ENCODE measurements at places on chromosomes 5 and 9. TPM values are rescaled to one million over a fixed set of nuclear protein-coding genes. Genes with fewer than 3 reads are reported as not detected.

DNA sequence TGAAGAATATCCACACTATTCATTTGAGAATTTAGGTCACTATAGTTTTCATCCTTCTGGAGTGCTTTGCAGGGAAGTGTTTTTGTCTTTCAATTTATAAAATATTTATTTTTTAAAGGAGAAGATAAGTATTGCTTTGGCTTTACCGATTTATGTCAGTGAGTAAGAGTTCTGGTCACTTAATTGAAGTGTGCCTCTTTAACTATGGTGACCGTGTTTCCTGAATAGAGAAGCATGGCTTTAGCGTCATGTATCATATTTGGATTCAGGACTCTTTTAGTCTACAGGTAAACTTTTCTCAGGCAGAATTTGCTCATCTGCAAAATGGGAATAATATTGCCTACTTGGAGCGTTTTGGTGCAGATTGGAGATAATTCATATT lies 902 bp downstream of the BDP1 start:
- no peak for DNase-seq

DNA sequence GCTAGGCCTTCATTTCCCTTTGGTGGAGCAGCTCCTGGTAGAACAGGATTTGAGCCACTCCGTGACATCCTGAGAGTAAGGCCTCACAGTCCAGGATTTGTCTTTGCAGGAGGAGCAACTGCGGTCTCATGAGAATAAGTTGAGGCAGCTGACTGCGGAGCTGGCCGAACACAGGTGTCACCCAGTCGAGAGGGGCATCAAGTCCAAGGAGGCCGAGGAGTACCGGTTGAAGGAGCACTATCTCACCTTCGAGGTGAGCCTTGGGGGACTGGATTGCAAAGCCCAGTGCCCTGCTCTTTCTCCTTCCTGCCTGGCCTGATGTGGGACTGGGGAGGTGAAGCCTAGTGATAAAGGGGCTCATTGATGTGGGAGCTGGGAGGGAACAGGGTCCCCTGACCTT lies 44.3 kb downstream of the PSD2 start:
- peak; percentile 22 for DNase-seq

DNA sequence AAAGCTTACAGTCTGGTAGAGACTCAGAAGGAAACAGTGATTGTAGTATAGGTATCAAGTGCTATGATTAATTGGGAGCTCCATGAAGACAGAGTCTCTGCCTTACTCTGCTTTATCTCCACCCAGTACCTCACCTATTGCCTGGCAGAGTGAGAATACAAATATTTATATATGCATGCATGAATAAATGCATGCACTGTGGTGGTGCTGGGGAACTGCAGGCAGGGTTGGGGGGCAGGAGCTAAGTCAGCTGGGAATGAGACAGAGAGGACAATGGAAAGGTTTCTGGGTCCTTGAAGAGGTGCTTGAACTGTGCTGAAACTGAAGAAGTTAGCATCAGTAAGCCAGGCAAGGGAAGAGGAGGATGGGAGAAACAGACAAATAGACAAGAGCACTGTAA lies 80.8 kb upstream of the PPP2R2B start:
- no peak for DNase-seq

GRCh38 chr9:36559036-36559695 lies 13.5 kb upstream of the MELK start:
- no peak for DNase-seq

Gene ADAMTS16
- not detected for total RNA-seq
